ENCODE measurements at places on chromosomes 4 and X.

- DNase-seq = no peak
Measured at GRCh38 chr4:107270614-107271013, 234.5 kb upstream of the DKK2 start.

GRCh38 chr4:52687696-52688095 is 28.6 kb upstream of the USP46 start:
- DNase-seq = no peak

GRCh38 chr4:124092541-124092984 is 620.0 kb downstream of the ANKRD50 start:
- DNase-seq = no peak

GRCh38 chr4:137635601-137636000 is 103.3 kb upstream of the PCDH18 start:
- no peak for DNase-seq

DNA sequence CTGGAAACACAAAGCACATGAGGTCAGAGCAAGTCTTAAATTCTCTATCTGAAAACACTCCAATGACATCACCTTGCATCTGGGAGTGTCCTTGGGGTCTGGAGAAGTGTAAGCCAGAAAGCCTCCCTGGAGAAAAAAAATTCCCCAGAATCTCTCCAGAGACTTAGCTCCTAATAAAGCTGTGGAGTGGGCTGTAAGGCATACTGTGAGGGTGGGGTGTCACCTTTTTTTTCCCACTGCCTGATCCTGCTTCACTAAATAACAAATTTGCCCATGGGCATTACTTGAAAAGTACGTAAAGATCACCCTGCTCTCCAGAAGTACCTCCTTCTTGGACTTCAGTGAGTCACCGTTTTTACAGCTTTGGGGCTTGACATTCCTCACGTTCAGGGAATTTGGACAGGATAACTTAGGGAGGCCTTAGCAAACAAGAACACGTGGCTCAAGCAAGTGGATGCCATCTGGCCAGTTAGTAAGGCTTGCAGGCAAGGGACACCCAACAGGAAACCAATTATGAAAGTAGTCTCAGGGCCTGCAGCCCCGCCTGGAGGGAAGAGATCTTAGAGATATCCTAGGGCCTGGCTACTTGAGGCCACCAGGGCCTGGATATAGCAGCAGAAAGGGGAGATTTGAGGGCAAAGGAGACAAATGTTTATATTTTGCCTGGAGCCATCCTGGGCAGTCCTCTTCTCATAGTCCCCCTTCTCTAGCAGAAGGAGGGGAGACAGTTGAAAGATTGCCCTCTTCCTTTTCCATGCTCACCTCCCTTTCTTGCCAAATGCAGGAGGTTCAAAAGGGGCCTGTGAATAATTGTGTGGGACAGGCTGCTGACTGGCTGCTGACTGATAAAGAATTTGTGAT is 60.1 kb upstream of the PLAC1 start:
- DNase-seq = no peak

GRCh38 chr4:43496602-43497001 is 604.1 kb downstream of the GRXCR1 start:
- no peak for DNase-seq

- DNase-seq = no peak
Measured at GRCh38 chr4:88320780-88321373, 36.5 kb upstream of the PPM1K start.

- no peak for DNase-seq
Measured at GRCh38 chr4:120819805-120820437, 102.6 kb downstream of the PRDM5 start.

DNA sequence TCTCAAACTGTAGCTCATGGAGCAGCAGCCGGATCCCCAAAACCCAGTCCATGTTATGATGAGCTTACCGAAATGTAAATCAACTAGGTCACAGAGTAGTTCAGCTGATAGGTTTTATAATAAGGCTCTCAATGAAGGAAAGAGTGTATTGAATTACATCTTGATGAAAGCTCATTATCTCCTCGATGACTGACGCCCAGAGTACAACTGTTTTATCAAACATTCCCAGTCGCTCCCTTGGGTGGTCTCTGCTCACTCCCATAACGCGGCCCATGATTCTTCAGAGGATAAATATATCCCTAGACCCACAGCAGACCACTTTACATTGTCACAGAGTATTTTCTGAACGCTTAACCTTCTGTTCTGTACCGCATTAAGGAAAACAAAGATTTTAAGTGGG is 452.3 kb upstream of the GALNT7 start:
- DNase-seq = no peak

DNA sequence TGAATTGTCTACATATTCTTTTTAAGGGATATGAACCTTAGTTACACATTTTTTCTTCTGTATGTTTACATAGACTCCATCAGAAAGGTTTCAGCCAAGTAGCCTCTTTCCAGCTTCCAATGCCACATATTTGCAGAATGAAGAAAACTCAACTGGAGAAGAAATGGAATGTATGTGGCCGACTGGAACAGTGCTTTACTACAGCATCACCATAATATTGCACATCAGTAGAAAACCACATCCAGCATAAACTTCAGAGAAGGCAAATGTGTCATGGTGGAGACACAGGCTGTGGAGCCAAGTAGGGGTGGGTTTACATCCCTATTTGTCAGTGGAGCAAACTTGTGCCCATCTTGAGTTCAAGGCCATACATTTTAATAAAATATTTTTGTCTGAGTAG is 204.8 kb upstream of the LDB2 start:
- DNase-seq = no peak

GRCh38 chr4:167359711-167360110 is 125.4 kb upstream of the SPOCK3 start:
- no peak for DNase-seq

- peak; percentile 17 for DNase-seq
Measured at GRCh38 chrX:103254921-103255493, at the start of gene TCEAL8. TSS of gene TCEAL8 (minus strand) at chrX:103255155. CDS start at chrX:103253979, 1,176 bp downstream.
